CD4-positive, alpha-beta memory T cell (primary cell): ENCODE measurements at places on chromosomes 4 and X. TPM values are rescaled to one million over a fixed set of nuclear protein-coding genes. Genes with fewer than 3 reads are reported as not detected.

Gene NPFFR2
- polyA plus RNA-seq: not detected

Gene PSAPL1
- not detected for polyA plus RNA-seq

GRCh38 chr4:103887191-103887590, 167.4 kb upstream of the TACR3 start:
- H3K27ac ChIP-seq: no peak overlapping the region
- no peaks in the 10 kb centered on the region for H3K27me3 ChIP-seq
- no peak overlapping the region for H3K4me3 ChIP-seq
- no peak for DNase-seq

DNA sequence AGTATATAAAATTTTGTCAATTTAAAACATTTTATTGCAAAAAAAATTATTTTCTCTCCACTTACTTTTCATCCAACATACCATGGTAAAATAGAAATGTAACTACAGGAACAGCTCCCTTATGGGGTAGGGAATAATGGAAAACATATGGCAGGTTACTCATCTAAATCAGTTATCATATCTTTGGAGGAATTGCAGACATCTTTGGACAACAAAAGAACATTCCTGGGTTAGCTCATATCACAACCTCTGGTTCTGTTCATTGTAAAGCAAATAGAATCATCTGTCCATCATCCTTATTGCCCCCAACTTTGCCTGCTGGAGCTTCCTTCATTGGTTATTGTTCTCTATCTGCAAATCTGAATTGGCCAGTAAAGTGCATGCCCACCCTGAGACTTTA, 387.5 kb upstream of the GRID2 start:
- H3K4me1 ChIP-seq: no peaks in the 10 kb centered on the region
- no peak overlapping the region for H3K4me3 ChIP-seq
- DNase-seq: no peak

DNA sequence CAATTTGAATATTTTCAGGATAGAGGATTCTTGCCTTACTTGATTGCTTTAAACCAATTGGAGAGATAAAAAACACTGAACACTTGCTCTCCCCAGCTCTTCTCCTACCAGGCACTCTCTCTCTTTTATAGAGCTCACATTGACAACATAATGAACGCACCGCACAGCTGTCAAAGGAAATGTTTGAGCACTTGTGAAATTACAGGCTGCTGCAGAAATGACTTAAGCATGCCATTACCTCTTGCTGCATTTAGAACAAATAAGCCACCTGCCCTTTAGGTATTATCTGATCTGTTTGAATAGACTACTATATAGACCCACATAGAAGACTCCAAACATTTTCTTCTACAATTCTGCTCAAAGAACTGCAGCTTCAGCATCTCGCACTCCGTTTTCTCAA, 227.7 kb downstream of the C4orf33 start:
- H3K36me3 ChIP-seq: no peaks in the 10 kb centered on the region
- no peak overlapping the region for H3K27ac ChIP-seq
- no peaks in the 10 kb centered on the region for H3K27me3 ChIP-seq
- H3K4me3 ChIP-seq: no peak overlapping the region
